Neuronal stem cell (in vitro differentiated cells): ENCODE measurements at places on chromosomes 12 and 14.

DNA sequence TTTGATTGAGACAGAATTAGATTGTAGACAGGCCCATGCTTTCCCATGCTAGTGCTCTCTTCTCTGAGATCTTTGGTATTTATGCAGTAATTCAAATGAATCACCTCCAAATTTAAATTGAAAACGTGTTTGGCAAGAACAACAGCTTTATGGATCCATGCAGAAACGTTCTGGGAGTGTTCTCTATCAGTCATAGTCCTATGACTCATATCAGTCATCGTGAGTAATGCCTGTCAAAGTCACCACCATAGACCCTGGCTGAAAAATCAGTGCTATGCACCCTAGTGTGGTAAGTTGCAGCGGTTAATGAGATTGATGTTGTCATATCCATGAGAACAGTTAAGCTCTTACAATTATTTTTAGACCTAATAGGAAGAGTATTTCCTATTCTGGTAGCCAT is 90.1 kb upstream of the FOXG1 start:
- no peak for DNase-seq
- no peaks in the 10 kb centered on the region for H3K36me3 ChIP-seq
- H3K4me1 ChIP-seq, result no peaks in the 10 kb centered on the region
- no peak overlapping the region for H3K27ac ChIP-seq
- H3K4me3 ChIP-seq, result no peak overlapping the region

GRCh38 chr12:27549236-27549800 is 25.3 kb downstream of the PPFIBP1 start:
- no peak overlapping the region for H3K27ac ChIP-seq
- H3K4me3 ChIP-seq, result no peak overlapping the region
- H3K36me3 ChIP-seq, result no peaks in the 10 kb centered on the region
- no peak for DNase-seq
- H3K27me3 ChIP-seq, result no peaks in the 10 kb centered on the region
- H3K4me1 ChIP-seq, result no peaks in the 10 kb centered on the region

DNA sequence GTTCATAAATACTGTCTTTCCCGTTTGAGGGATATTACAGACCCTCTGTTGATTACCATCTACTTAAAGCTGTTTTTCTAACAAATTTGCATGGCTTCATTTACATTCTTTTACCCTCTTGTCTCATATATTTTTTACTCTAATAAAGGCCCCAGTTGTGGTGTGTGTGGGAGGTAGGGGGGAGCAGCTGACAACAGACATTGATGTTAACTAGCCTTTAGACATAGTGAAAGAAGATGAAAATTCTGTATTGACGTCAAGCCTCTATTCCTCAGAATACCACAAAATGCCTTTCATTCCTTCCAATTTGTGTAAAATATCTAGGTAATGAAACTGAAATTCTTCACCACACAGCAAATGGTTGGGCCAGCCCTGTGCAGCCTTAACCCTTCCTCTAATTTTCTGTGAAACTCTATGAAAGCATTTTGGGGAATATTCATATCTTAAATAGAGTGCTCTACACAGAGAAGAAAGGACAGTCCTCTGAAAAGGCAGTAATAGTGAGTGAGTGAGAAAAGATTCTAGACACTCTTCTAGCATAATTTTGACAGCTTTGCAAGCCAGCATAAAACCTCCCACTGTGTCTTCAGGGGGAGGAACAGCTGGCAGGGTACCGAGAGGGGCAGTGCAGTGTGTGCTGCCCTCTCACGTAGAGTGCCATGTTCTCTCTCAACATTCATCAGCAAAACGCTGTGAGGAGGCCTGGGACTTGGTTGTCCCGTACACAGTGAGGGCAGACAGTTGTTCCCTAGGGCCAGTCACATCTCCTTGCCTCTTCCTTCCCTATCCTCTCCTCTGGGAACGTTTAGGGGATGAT is 20.1 kb upstream of the CERS5 start:
- H3K4me3 ChIP-seq, result no peak overlapping the region
- H3K27me3 ChIP-seq, result no peaks in the 10 kb centered on the region
- H3K27ac ChIP-seq, result no peak overlapping the region
- DNase-seq, result no peak

DNA sequence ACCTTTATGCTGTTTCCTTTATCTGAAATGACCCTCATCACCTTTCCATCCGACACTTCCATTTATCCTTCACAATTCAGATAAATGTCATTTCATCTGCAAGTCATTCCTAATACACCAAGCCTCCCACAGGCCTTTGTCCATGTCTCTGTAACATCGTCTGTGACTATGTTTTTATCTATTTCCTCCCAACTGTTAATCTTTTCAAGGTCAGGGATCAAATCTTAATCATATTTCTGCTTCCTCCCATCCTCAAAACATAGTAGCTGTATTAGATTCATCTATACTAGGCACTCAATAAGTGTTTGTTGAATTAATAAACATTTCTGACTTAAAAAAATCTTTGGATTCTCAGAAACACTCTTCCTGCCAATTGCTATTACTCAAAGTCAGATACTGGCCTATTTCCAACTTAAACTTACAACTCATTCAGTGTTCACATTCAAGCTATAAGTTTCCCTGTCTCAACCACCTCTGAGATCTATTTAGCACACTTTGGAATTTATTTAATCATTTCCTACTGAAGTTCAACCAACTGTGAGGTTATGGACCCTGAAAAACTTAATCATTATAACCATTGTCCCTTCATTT is 100.2 kb upstream of the ALX1 start:
- H3K4me1 ChIP-seq, result no peaks in the 10 kb centered on the region
- no peaks in the 10 kb centered on the region for H3K36me3 ChIP-seq
- H3K27me3 ChIP-seq, result no peaks in the 10 kb centered on the region
- no peak for DNase-seq
- H3K27ac ChIP-seq, result no peak overlapping the region

DNA sequence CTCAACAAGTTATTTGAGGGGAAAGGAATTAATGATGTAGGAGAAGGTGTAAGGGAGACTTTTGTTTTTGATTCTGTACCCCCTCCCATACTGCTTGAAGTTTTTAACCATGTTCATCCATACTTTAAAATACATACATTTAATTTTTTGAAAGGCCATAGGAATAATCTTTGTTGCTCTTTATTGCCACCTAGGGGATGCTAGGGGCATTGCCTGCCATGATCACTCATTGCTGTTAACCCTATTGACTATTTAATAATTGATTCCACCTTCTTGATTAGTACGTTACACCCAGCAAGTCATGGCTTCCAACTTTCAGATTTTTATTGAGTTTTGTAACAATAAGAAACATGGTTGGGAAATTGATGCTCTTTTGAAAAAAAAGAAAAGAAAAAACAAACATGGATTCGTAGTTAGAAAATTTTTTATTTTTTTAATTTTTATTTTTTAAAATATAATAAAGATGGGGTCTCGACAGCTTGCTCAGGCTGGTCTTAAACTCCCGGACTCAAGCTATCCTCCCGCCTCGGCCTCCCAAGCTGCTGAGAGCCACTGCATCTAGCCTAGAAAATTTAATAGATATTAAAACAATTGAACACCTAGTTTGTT is 8.5 kb upstream of the PRKAB1 start:
- H3K4me3 ChIP-seq, result no peak overlapping the region
- no peaks in the 10 kb centered on the region for H3K36me3 ChIP-seq
- H3K27me3 ChIP-seq, result no peaks in the 10 kb centered on the region
- H3K4me1 ChIP-seq, result no peaks in the 10 kb centered on the region

- H3K4me3 ChIP-seq, result no peak overlapping the region
- no peak for DNase-seq
- peaks cover 40% of the 10 kb centered on the region for H3K4me1 ChIP-seq
- peak overlapping the region; percentile 97 for H3K27ac ChIP-seq
Observed at GRCh38 chr12:108638997-108639822, 5.5 kb upstream of the SELPLG start.

GRCh38 chr12:13099066-13099843 is 4.2 kb downstream of the GSG1 start:
- no peaks in the 10 kb centered on the region for H3K27me3 ChIP-seq
- no peaks in the 10 kb centered on the region for H3K36me3 ChIP-seq
- H3K4me3 ChIP-seq, result no peak overlapping the region
- no peak for DNase-seq
- H3K27ac ChIP-seq, result no peak overlapping the region
- H3K4me1 ChIP-seq, result peaks cover 27% of the 10 kb centered on the region

DNA sequence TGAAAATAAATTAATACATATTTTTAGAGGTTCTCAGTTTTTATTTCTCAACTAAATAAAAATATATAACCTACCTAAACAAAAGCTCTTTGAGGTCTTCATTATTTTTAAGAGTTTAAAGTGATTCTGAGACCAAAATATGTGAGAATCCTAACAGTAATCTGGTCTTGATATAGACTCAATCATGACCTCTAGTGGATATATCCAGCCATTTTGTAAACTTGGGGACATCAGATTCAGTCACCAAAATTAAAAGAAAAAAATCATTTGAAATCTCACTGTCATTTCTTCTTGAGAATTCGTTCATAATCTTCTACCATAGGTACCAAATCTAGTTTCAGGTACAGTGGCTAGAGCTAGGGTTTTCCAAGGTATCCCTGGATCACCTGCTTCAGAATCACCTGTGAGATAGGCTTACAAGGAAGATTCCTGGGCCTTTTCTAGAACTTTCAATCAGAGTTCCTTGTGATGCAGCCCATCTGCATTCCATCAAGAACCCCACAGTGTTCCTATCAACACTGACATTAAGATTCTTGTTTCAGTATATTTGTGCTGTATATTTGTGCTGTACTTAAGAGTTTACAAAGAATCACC is 214.9 kb downstream of the ADAMTS20 start:
- no peak for DNase-seq
- H3K27ac ChIP-seq, result no peak overlapping the region
- H3K36me3 ChIP-seq, result no peaks in the 10 kb centered on the region
- H3K4me1 ChIP-seq, result peaks cover 8% of the 10 kb centered on the region

DNA sequence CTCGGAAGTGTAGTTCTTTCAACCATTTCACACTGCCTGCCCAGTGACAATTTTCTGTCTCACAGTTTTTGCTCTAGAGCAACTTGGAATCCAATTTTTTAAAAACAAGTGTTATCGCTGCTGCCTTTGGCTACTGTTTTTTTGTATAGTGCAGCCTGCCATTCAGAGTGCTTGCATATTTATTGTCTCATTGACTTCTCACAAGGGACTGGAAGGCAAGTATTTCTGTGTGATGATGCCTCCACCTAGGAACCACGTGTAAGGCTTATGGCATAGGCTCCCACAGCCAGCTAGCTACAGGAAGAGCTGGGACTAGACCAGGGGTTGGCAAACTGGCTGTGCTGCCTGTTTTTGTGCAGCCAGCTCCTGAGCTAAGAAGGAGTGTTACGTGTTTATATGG is 903 bp downstream of the PARPBP start:
- peak overlapping the region; percentile 96 for H3K4me3 ChIP-seq
- H3K4me1 ChIP-seq, result no peaks in the 10 kb centered on the region
- H3K27me3 ChIP-seq, result no peaks in the 10 kb centered on the region

- peaks cover 56% of the 10 kb centered on the region for H3K36me3 ChIP-seq
- H3K4me1 ChIP-seq, result no peaks in the 10 kb centered on the region
- DNase-seq, result no peak
- H3K27ac ChIP-seq, result no peak overlapping the region
- no peaks in the 10 kb centered on the region for H3K27me3 ChIP-seq
Observed at GRCh38 chr12:120346681-120347080, 19.1 kb upstream of the PLA2G1B start.

GRCh38 chr12:3311027-3311402 is 180.0 kb upstream of the PRMT8 start:
- H3K27me3 ChIP-seq, result no peaks in the 10 kb centered on the region
- H3K4me3 ChIP-seq, result no peak overlapping the region
- DNase-seq, result no peak
- H3K36me3 ChIP-seq, result no peaks in the 10 kb centered on the region
- H3K27ac ChIP-seq, result no peak overlapping the region

- H3K27ac ChIP-seq, result no peak overlapping the region
- no peak for DNase-seq
- no peaks in the 10 kb centered on the region for H3K36me3 ChIP-seq
- no peaks in the 10 kb centered on the region for H3K27me3 ChIP-seq
- peaks cover 8% of the 10 kb centered on the region for H3K4me1 ChIP-seq
Observed at GRCh38 chr14:75519826-75520728, 2.2 kb upstream of the BATF start.

- H3K27me3 ChIP-seq, result no peaks in the 10 kb centered on the region
- no peaks in the 10 kb centered on the region for H3K36me3 ChIP-seq
- DNase-seq, result no peak
- no peak overlapping the region for H3K4me3 ChIP-seq
Observed at GRCh38 chr12:109709401-109709991, 4.1 kb upstream of the FAM222A start.

GRCh38 chr14:99517643-99518381 is 36.6 kb downstream of the CCNK start:
- H3K27ac ChIP-seq, result no peak overlapping the region
- H3K36me3 ChIP-seq, result peaks cover 10% of the 10 kb centered on the region
- H3K4me3 ChIP-seq, result no peak overlapping the region
- peaks cover 19% of the 10 kb centered on the region for H3K4me1 ChIP-seq
- H3K27me3 ChIP-seq, result no peaks in the 10 kb centered on the region

DNA sequence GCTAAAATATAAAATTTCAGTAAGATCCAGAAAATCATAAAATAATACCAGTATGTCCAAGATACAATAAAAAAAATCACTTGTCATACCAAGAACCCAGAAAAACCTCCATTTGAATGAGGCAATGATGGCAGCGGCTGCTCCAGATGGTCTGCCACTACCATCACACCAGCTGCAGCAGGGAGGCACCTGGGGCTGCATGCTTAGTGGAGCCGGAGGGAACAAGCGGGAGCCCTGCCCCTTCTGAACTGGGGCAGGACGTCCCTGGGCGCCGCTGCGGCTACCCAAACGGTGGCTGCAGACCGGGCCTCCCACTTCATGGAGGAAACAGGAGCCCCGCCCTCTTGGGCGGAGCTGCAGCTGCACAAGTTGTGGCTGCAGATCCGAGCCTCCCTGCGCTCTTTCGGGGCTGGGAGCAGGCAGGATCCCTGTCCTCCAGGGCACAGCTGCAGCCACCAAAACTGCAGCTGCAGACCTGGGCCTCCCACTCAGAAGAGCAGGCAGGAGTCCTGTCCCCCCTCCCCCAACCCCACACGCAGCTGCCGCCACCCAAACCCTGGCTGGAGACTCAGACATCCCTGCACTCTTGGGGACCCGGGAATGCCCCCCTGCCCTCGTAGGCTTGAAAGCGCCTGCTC is 36.1 kb upstream of the OR5AU1 start:
- H3K36me3 ChIP-seq, result no peaks in the 10 kb centered on the region
- no peaks in the 10 kb centered on the region for H3K4me1 ChIP-seq
- peak overlapping the region; percentile 70 for H3K4me3 ChIP-seq
- H3K27me3 ChIP-seq, result no peaks in the 10 kb centered on the region

GRCh38 chr12:127548123-127548553 is 718.8 kb upstream of the TMEM132C start:
- H3K36me3 ChIP-seq, result no peaks in the 10 kb centered on the region
- no peak overlapping the region for H3K27ac ChIP-seq
- no peak overlapping the region for H3K4me3 ChIP-seq

GRCh38 chr12:109276160-109276559 is 32.9 kb downstream of the FOXN4 start:
- peaks cover 3% of the 10 kb centered on the region for H3K4me1 ChIP-seq
- H3K27ac ChIP-seq, result no peak overlapping the region
- no peak for DNase-seq
- no peak overlapping the region for H3K4me3 ChIP-seq
- no peaks in the 10 kb centered on the region for H3K27me3 ChIP-seq
- H3K36me3 ChIP-seq, result no peaks in the 10 kb centered on the region

GRCh38 chr12:32155961-32156529 is 49.4 kb downstream of the BICD1 start:
- no peak overlapping the region for H3K4me3 ChIP-seq
- H3K36me3 ChIP-seq, result no peaks in the 10 kb centered on the region
- H3K27me3 ChIP-seq, result no peaks in the 10 kb centered on the region
- H3K4me1 ChIP-seq, result peaks cover 13% of the 10 kb centered on the region
- no peak for DNase-seq
- no peak overlapping the region for H3K27ac ChIP-seq
